ENCODE measurements at places on chromosomes 6 and 20.

GRCh38 chr20:33689973-33690372 is 3.8 kb upstream of the E2F1 start:
- no peak for DNase-seq

DNA sequence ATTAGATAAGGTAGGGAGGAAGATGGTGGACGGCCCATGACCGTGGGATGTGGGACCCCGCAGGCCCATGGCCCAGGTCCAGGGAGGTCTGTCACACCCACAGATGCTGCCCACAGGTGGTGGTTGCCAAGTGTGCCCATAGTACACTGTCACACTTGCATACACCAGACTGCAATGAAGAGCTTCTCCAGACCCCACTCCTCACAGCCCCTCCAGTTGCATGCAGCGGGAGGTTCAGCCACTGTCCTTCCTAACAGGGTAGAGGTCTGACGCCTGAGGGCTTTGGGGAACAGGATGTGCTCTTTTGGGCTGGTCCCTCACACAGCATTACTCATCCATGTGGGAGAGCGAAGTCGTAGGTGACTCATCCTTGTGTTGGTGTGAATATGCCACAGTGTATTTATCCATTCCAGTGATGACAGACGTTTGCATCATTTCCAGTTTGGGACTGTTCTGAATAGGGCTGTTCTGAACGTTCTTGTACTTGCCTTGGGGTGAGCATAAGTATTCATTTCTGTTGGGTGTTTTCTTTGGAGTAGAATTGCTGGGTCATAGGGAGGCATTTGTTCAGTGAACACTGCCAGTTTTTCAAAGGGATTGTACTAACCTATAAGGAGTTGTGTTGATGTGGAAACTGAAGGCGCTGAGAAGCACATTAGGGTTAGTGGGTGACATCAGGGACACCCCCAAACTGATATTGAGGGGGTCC is 10.1 kb upstream of the PYGB start:
- DNase-seq, result no peak

DNA sequence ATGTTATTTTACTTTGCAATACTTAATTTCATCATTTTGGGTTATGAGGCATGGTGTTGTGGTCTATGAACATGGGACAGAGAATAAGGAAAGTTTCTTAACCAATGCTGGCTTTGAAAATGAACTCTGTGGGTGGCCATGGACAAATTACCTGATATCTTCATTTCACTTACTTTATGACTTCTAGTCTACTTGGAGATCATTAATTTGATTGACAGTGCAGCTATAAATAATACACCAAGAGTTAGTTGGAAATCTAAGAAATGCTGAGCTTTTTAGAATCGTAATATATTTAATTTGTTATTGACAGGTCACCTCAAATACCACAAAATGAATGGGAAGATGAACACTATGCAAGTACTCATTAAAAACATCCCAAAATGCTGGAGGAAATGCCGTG is 140.4 kb downstream of the CENPW start:
- no peak for DNase-seq

DNA sequence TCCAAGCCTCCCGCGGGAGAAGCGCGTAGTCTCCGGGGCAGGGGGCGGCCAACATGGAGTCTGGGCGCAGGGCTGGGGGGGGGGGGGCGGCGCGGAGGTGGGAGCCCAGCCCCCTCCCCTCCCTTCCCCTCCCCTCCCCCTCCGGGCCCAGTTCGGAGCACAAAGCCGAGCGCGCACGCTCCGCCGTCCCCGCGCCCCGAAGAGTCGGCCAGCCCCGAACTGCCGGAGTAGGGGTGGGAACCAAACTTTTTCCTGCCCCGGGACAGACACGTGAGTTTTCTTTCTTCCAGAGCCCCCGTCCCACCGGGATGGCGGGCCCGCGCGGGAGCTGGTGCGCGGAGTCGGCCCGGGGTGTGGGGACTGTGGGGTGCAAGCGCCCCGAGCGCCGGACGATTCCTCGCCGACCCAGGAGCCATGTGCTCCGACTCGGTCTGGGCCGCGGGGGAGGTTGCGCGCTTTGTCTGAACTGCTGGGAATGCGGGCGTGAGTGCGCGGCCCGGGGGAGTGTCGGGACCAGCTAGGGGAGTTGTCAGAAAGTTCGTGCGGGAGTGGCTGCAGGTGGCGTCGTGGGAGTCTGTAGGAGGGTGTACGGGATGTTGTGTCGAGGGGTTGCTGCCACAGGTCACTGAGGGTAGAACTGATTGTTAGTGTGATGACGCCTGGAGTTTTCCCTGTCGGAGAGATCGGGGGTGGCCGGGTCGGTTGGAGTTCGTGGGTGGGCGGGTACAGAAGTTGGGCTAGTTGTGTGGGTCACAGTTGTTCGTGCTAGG is 1.2 kb downstream of the TGIF2 start:
- DNase-seq, result peak; percentile 47

GRCh38 chr6:1108198-1108597 is 203.7 kb upstream of the FOXQ1 start:
- DNase-seq, result no peak

GRCh38 chr20:17967521-17968365 is 851 bp downstream of the SNX5 start:
- no peak for DNase-seq

DNA sequence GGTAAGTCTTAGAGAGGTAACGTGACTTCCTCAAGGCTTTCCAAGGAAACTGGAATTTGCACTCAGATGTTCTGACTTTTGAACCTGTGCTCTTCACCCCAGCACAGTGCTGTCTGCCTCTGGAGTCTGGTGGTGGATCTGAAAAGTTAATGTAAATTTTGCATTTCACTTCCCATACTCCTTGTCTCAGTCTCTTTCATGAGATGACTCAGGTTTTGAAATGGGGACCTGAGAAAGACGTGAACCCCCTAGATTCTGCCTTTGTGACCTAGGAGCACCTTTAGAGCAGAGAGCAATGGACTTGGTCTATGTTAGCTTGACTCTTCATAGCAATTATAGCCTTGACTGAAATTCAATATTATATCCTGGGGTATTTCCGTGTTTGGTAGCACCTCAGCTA is 223.0 kb downstream of the QKI start:
- no peak for DNase-seq

GRCh38 chr6:168071620-168072019 is 7.4 kb downstream of the FRMD1 start:
- no peak for DNase-seq

DNA sequence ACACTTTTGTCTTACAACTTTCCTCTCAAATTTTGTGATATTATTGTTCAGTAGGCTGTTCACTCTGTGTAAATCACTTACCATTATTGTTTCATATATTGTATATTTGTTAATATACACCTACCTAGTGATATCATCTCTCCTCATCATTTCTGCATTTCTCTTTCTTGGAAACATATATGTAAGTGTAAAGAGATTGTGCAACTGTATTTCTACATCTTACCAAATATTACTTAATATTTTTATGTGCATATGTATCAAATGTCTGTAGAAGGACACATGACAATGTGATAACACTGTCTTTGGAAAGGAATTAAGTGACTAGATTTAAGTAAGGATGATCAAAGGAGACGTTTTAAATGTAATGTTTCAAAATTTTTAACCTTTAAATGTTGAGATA is 30.2 kb downstream of the ZNF322 start:
- no peak for DNase-seq

- DNase-seq, result no peak
Measured at GRCh38 chr6:87482366-87482765, 9.6 kb downstream of the SLC35A1 start.

GRCh38 chr6:124008000-124008987 is 204.6 kb downstream of the NKAIN2 start:
- no peak for DNase-seq

GRCh38 chr6:76247527-76247926 is 175.1 kb upstream of the IMPG1 start:
- no peak for DNase-seq

- no peak for DNase-seq
Measured at GRCh38 chr20:43821795-43822194, 92.9 kb upstream of the TOX2 start.

- DNase-seq, result no peak
Measured at GRCh38 chr20:17674722-17675518, 7.1 kb downstream of the RRBP1 start.

- DNase-seq, result peak; percentile 53
Measured at GRCh38 chr6:1554476-1555310, 55.0 kb upstream of the FOXC1 start.

- no peak for DNase-seq
Measured at GRCh38 chr6:63530991-63531390, 41.3 kb upstream of the LOC128125822 start.

DNA sequence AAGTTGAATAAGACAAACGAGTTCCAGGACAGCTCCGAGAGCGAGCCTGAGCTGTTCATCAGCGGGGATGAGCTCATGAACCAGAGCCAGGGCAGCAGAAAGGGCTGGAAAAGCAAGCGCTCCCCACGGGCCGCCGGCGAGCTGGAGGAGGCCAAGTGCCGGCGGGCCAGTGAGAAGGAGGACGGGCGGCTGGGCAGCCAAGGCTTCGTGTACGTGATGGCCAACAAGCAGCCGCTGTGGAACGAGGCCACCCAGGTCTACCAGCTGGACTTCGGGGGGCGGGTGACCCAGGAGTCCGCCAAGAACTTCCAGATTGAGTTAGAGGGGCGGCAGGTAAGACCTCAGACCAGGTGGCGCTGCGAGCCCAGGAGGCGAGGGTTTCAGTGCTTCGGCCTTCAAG is 56.0 kb upstream of the TMEM181 start:
- no peak for DNase-seq

All from WERI-Rb-1 (cell line).